ENCODE measurements at places on chromosomes 4 and X.

GRCh38 chr4:37825968-37826294 is 555 bp upstream of the PGM2 start:
- DNase-seq: no peak

DNA sequence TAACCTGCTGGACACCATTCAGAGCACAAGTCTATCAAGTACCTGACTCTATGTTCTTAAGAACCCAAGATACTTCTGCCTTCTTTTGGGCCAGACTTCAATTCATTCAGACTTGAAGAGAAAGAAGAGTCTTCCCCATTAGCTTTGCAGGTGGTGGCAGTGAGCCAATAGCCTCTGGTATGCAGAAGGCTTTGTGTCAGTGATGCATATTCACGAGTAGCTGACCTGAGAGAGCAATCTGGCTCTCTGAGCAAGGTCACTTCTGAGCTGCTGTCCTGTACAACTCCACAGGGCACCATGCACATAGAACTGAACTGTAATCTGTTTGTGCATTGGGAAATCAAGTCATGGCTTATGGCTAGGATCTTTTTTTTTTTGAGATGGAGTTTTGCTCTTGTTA is 39.9 kb upstream of the SPINK2 start:
- no peak for DNase-seq

- DNase-seq: no peak
Observed at GRCh38 chrX:108993909-108994308, 257.5 kb upstream of the IRS4 start.

DNA sequence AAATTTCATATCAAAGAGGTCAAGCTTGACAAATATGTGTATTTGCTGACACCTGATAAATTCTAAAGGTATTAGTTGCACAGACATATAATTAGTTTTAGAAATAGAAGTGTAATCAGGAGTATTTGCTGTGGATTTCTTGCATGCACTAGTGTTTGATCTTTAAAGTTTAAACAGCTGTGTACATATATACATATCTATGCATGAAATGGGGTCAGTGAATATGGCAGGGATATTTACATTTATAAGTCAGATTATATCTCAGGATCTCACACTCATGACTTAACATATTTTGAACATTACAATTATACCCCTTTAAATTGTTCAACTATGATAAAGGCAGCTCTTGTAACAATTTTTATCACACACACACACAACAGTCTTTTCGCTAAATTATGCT is 547.4 kb upstream of the ACTRT1 start:
- DNase-seq: no peak

DNA sequence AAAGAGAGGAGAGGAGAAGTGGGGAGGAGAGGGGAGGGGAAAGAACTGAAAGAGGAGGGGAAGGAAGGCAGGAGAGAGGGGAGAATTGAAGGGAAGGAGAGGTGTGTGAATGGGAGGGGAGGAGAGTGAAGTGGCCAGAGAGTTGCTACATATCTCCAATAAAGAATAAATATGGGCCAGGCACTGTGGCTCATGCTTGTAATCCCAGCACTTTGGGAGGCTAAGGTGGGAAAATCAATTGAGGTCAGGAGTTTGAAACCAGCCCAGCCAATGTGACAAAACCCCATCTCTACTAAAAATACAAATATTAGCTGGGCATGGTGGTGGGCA is 482.4 kb downstream of the NAF1 start:
- DNase-seq: no peak

DNA sequence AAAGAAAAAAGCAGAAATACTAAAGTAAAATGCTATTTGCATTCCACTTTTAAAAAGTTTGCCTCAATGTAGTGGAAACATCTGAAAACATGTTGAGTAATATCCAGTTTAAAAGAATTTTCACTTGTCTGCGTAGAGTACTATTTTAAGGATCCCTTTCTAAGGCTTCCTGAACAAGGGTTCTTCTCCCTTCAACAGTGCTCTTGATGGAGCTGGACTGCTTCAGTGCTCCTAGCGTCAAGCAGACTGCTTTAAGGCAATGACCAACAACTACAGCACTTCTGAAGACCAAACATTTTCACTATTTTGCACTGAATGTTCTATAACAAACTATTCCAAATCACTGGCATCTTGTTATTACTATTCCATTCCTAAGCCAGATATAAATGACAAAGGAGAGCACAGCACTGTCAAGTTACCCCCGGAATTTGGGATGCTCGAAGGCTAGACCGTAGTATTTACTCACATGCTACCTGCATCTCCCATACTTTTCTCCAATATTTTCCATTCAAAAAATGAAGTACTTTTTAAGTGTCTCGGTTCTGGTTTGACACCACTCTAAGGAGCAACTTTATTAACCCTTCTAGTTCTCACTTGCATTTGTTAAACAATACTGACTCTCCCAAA is 36.1 kb downstream of the TMEM165 start:
- DNase-seq: no peak

DNA sequence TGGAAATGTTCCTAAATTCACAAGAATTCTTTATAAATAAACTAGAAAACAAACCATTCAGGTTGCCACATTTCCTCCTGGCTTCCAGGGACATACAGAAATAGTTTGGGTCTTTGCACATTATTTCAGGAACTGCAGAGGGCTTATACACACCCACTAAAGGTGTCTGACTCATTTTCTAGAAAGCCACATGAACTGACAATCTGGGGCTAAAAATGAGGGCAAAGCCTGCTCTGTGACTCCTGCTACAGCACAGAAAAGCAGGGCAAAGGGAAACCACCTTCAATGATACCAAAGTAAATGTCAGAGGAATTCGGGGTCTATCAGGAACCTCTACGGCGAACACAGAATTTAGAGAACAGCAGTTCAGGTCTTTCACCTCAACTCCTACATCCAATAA is 112.2 kb upstream of the MAP3K15 start:
- no peak for DNase-seq

GRCh38 chr4:234178-234577 is 71.1 kb downstream of the ZNF732 start:
- no peak for DNase-seq

- no peak for DNase-seq
Observed at GRCh38 chr4:163264934-163265333, 67.5 kb downstream of the NPY1R start.

DNA sequence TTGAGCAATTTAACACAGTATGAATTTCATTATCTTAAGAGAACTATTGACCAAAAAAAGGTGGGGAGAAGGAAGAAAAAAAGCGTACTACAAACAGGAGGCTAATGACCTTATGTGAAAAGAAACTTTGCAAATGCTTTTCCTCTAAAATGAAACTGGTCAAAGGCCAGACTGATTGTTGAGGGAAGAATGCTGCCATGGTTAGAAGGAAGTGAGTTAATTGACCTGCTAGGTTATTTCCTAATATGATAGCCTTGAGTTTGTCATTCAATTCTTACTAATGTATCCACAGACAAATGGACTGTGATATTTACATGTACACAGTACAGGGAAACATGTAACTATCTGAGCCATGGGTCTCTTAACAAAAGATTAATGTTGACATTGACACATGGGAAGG is 132.8 kb downstream of the PCDH19 start:
- no peak for DNase-seq

GRCh38 chrX:10617186-10617998 is 3.0 kb downstream of the MID1 start:
- DNase-seq: no peak

- no peak for DNase-seq
Observed at GRCh38 chr4:48898733-48899431, 7.7 kb downstream of the OCIAD2 start.

- no peak for DNase-seq
Observed at GRCh38 chr4:122783301-122784215, 43.1 kb upstream of the FGF2 start.

Measured in gastrocnemius medialis (tissue), 4 donors.